ENCODE measurements at places on chromosomes 13 and 19.

DNA sequence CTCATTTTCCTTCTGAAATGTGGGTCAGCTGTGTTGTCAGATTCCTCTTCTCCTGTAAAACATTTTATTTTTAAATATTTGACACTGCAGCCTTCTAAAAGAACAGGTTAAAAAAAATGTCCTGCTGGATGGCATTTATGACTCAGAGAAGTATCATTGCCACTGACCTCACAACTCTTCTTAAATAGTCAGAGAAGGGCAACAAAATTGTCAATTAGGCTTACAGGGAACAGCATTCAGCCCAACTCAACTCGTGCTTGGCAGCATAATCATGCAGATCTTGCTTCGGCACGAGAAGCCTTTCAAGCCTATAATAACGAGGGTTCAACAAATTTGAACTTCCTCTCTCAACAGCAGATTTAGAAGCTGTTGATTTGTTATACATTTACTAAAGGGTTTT is 296.7 kb upstream of the DACH1 start:
- DNase-seq, result no peak

DNA sequence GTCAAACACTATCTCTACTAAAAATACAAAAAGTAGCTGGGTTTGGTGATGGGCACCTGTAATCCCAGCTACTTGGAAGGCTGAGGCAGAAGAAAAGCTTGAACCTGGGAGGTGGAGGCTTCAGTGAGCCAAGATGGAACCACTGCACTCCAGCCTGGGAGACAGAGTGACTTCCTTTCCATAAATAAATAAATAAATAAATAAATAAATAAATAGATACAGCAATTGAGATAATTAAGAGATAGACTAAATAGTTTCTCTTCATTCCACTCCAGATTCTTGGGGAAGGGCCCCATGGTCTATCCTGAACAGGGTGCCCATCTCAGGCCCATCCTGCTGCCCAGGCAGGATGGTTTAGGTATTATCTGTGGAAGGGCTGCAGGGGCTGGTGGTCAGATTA is 24.0 kb upstream of the FARP1 start:
- DNase-seq, result no peak

DNA sequence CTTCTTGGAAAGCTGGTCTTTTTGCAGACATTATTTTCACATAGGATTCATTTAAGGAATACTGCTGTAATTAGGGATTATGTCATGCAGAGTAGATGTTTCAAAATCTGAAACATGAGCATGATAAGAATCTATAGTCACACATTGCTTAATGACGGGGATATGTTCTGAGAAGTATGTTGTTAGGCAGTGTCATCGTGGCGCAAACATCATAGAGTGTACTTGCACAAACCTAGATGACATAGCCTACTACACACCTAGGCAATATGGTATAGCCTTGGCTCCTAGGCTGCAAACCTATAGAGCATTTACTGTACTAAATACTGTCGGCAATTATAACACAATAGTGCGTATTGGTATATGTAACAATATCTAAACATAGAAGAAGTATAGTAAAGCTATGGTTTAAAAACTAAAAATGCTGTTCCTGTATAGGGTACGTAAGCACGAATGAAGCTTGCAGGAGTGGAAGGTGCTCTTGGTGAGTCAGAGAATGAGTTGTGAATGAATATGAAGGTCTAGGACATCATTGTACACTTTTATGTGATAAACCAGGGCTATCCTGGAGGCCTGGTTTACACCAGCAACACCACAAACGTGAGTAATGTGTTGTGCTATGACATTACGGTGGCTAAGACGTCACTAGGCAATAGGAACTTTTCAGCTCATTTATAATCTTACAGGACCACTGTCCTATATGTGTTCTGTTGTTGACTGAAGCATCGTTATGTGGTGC is 283.1 kb downstream of the MTUS2 start:
- DNase-seq, result no peak

DNA sequence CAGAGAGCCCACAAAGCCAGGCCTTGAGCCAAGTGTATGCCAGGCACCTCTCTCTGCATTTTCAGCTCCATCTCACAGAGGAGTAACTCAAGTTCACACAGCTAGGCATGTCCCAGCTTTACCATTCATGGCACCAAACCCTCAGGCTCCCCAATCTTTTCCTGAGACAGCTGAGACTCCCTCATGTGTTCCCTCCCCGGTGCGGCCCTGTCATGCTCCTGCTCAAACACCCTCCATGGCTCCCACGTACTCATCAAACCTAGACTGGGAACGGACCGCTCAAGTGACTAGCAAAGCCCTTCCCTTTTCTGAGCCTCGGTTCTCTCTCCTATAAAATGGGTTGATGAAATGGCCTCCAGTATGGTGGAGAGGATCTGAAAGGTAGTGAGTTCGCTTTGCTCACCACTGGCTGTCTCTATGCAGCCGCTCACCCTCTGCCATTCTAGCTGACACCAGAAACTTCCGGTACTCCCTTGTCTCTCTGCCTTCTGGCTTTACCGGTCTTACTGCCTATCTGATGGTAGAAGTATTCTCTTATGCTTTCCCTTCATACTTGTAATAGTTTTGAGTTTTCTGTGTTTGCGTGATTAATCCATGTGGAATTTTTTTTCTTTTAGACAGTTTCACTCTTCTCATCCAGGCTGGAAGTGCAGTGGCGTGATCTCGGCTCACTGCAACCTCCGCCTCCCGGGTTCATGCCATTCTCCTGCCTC is 7.8 kb upstream of the SLC44A2 start:
- no peak for DNase-seq

DNA sequence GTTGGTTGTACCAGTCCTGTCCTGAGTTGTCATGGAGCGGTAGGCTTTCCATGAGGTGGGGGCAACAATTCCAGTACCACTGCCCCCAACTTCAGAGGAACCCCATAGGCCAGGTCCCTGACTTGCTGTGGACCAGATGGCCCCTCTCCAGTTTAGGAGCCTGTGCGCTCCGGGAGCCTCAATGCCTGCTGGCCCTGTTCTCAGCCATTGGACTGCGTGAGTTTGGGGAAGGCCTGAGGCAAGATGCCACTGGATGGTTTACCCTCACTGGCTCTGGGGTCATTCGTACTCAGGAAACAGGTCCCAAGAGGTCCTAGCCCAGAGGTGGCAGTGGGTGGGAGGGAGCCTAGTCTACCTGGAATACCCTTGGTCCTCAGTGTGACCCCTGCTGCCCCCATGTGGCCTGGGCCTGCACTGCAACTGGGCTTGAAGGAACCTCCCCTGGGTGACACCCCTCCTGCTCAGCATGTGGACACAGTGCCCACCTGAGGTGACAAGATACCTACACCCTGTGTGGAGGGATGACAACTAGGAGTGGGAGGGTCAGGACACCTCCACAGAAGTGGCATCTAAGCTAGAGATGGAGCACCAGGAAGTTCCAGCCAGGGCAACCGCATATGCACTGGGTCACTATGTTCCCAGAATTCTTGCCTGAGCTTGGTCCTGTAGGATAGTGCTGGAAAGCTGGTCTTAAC is 6.0 kb upstream of the PRR19 start:
- DNase-seq, result peak; percentile 57

- no peak for DNase-seq
Observed at GRCh38 chr13:80664950-80665349, 324.0 kb upstream of the SPRY2 start.
